Activated CD4-positive, alpha-beta T cell treated with anti-CD3 and anti-CD28 coated beads, Interleukin-2, Interleukin-6, amounts not matched to agents 100 ng/mL and 50 ng/mL, durations not matched to agents 16 hours and 8 hours (primary cell): ENCODE measurements at places on chromosomes 11 and 22.

DNA sequence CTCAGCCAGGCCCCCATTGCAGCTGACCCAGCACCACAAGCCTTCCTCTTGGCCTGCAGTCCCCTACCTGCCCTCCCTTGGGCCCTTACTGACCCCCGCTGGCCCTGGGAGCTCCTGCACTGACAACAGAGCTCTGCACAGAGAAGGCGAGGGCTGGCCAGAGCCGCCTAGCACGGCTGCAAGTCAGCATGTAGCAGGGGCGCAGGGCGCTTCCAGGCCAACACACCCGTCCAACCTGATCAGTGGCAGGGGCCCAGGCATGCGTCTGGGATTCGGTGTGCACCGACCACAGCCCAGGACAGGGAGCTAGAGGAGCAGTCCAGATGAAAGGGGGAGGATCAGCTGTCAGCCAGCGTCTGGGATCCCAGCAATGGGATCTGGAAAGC lies 7.6 kb downstream of the WNT7B start:
- no peak for DNase-seq

- no peak for DNase-seq
Observed at GRCh38 chr11:58394195-58394594, 12.5 kb downstream of the OR5B3 start.

DNA sequence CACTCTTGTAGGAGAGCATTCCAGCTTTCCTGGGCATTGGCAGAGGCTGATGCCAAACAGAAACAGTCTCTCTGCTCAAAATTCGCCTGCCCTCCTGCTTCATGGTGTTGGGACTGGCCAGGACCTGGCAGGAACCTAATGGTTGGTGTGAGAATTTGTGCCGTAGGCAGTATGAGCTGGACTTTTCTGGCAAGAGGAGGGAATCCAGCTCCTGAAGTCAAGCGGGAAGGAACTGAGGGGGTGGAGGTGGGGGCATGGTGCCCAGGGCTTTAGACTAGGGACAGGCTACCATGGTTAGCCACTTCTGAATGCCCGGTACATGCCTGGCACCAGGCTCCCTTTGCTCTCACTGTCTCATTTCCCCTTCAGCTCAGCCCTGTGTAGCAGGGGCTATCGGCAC lies 6.9 kb upstream of the TOMM22 start:
- DNase-seq = no peak

DNA sequence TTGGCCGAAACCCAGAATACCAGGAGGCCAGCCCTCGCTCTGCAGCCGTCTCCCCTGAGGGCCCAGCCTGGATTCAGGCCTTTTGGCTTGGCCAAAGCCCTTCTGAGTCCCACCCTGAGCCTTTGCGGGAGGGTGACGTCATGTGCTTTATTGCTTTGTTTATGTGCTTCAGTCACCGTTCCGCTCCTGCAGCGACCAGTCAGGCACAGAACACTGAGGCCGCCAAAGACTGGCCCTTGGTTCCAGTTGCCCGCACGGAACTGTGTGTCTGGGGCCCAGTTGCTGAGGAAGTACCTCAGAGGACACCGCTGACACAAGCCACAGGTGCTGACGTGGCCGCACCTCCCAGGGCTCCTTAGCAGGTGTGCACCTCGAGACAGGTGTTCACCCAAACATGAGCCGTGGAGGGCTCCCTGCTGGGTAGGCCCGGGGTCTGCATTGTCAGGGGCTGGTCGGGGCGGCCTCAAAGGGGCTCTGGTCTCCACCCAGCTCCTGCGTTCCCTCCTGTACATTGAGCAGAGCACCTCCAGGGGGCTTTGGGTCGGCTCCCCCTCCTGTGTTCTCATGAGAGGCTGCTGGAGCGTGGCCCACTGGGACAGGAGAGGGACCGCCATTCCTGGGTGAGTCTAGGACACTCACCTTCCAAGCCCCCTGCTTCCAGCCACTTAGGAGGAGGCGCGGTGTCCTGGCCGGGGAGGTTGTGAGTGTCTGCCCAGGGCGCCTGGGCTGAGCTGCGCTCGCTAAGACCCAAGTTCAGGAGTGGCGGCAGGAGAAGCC lies 376.8 kb downstream of the TBC1D22A start:
- DNase-seq = no peak

- no peak for DNase-seq
Observed at GRCh38 chr22:44458044-44459020, 39.7 kb downstream of the RTL6 start.

DNA sequence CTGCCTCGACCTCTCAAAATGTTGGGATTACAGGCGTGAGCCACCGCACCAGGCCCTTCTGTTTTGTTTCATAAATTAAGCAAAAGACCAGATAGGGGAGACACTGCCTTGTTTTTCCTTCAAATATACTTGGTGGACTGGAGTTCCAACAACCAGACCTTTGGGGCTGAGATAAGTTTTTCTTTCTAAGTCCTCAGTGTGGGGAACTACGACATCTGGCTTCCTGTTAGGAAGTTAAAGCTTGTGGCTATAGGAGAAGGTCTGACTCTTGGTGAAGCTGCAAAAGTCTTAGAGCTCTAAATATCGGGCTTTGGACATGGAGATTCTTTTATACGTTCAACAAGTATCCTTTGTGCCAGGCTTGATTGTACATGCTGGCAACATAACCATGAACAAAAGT lies 64.1 kb upstream of the EED start:
- no peak for DNase-seq

DNA sequence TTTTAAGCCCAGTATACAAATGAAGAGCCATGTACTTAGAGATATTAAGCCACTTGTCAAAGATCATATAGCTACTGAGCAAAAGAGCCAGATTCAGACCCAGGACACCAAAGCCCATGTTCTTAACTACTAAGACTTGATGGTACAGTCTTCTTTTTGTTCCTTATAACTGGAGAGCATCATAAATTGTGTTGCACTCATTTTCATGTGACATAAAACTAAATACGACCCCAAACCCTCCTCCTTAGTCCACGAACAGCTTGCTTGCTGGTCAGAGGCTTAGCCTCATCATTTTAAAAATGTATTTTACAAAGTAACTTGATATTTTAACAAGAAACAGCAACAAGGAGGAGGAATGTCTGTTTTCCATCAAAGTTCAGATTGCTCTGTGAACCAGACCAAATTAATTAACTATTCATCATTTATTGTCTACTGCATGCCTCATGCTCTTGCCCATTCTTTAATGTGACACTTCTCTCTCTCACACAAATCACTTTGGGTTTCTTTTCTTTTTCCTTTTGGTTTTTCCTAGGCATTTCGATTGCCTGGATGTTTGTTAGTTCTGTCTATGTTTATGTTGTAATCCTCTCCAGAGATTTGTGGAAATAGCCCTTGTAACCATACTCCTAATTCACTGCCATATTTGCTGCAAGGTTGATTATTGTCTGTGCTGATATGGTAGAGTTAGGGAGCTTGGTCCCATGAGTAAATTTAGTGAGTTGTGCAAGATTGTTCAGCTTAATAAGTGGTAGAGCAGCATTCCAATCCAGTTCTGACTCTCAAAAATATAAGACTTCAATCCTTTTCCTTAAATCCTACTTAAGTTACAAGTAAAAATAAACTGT lies 8.4 kb upstream of the ARHGAP20 start:
- no peak for DNase-seq

DNA sequence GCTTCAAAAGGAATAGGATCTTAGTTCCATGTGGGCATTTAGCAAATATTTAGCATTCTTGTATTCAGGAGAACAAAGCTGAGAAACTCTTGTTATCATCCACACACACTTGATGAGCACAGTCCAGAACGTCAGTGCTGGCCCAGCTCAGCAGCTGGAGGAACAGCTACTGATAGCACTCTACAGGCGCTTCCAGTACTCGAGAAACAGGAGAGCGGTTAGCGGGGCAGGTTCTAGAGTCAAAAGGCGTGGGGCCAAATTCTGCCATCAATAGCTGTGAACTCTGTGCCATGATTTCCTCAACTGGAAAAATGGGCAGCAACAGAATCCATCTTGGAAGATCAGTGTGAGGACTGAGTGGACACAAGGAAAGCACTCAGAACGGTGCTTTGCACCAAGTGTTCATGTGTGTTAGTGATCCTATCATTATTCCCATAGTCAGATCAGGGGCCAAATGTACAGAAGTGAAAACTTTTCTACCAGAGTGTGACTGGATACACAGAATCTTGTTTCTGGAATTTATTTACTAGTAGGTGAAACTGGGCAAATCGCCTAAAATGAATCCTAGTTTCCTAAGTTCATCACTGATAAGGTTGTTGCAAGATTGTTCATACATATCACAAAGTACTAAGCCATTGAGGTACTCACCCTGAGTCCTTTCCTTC lies 3.2 kb downstream of the JOSD1 start:
- no peak for DNase-seq

- peak; percentile 65 for DNase-seq
Observed at GRCh38 chr22:39721206-39722031, 150.9 kb downstream of the CACNA1I start.

DNA sequence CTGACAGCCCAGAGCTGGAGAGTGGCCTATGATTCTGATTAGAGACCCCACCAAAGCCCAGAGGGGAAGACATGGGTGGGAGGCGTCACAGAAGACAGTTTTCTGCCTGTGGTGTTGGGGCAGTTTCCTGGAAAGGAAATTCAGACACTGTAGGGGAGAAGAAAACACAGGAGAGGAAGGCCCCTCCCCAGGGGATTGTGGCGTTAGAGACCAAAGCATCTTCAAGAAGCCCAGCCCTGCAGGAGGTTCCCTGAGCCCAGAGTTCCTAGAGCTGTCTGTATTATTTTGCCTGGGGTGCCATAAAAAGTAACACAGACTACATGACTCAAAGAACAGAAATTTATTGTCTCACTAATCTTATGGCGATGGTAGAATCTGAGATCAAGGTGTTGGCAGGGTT lies 40.2 kb upstream of the PRAME start:
- no peak for DNase-seq

GRCh38 chr22:42816336-42816735 lies 40.7 kb downstream of the ARFGAP3 start:
- DNase-seq = no peak

- DNase-seq = peak; percentile 69
Observed at GRCh38 chr11:1628506-1629325, 859 bp upstream of the KRTAP5-5 start.

DNA sequence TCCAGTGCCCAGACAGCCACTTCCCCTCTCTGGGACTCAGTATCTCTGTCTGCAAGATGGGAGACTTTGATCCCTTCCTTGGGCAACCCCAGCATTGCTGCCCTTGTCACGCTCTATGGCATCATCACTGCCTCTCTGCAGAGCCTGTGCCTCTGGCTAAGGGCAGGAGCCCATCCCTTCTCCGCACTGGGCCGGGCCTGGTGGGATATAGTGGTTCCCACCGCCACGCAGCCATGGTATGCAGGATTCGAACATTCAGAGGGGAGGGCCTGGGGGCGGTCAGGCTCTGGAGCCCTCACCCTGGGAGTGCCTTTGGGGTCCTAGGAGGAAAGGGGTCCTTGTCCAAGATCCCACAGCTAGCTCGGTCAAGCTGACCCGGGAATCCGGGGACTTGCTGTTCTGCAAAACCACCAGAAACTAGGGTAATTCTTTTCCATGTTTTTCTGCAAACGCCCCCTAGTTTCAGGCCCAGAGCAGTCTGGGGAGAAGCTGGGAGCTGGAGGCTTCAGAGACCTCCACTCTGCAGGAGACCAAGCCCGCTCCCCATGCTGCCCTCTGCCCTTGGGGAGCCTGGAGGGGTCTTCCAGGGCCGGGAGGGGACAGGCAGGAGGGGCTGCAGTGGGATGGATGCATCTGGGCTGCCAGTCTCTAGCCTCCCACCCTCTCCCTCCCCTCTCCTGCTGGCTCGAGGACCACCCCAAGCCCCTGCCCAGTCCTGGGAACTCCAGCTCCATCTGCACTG lies 24.4 kb upstream of the CBX7 start:
- DNase-seq = no peak

DNA sequence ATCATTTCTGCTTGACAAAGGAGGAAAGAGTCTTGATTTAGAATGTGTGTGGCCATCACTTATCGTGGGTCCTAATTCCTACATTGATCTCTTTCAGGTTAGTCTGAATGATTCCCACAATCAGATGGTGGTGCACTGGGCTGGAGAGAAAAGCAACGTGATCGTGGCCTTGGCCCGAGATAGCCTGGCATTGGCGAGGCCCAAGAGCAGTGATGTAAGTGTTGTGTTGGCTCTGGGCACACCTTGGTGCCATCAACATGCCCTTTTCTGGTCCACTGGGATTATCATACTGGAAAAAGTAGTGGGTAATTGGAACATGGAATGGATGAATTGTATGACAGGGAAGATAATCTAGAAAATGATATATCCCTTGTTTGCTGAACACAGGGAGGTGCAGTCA lies 17.1 kb upstream of the SORL1-AS1 start:
- no peak for DNase-seq

- no peak for DNase-seq
Observed at GRCh38 chr11:69244266-69244665, 49.7 kb upstream of the MYEOV start.

DNA sequence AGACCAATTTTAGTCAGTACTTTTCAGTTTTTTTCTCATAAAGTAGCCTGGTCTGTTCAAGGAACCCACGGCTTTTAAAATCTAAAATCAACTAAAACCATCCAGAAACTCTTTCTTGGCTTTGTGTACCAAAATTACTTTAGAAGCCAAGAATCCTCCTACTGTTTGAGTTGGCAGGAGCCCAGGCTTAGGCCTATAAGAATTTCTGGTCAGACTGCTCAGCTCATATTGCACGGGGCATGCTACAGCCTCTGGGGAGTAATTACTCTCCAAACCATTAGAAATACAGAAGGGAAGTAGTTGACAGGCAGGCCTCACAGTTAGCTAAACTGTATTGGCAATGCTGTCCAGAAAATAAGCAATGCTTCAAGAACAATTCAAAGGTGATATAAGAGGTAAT lies 1862.9 kb upstream of the RAG2 start:
- DNase-seq = no peak

DNA sequence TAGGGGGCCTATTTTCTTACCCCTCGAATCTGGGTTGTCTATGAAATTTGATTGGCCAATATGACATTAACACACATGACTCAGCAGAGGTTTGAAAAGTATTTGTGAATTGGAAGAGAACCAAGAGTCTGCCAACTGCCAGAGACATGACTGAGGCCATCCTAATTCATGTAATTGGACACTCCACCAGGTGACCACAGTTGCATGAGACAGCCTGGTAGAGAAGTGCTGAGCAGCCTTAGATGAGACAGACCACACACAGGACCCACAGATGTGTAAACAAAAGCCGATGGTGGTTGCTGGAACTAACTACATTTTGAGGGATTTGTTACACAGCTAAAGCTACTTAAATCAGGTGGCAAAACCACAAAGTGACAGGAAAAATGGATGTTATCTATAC lies 855 bp upstream of the MS4A5 start:
- no peak for DNase-seq

GRCh38 chr11:9493492-9493891 lies 32.7 kb downstream of the ZNF143 start:
- DNase-seq = no peak

DNA sequence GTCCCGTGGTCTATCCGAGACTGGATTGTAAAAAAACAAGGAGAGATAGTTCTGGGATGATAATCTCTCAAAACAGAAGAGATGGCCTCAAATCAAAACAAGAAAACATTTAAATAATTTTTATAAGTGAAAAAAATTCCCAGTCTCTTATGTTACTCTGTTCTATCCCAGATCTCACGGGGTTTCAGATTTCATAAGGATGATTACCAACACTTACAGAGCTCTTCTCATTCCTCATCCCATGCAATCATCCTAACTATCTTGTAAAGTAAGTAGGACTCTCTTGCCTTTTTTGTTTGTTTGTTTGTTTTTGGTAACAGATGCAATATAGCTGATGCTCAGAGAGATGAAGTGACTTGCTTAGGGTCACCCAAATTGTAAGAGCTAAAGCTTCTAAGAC lies 20.0 kb upstream of the ZBTB16 start:
- no peak for DNase-seq

- DNase-seq = no peak
Observed at GRCh38 chr11:64499261-64500004, 91.6 kb upstream of the SLC22A12 start.
